Fibroblast of mammary gland (primary cell): ENCODE measurements at places on chromosomes 4 and X.

- DNase-seq = no peak
Observed at GRCh38 chr4:13903061-13903460, 275.5 kb upstream of the BOD1L1 start.

DNA sequence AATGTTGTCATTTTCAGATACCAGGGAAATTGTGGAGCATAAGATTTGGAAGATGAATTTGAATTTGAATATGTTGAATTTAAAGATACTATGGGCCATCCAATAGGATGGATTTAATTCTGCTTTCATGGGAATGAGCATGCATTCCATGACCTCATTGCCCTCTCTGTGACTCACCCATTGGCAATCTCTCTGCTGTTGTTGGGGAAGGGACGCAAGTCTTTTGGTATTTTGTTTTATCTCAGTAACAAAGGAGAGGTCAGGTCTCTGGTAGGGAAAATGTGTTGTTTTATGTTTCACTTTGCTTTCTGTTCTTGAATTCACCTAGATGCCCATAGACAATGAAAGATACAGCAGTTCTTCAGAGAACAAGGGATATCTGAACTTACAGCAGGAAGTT is 42.1 kb upstream of the MAGEA4 start:
- DNase-seq = peak; percentile 87

DNA sequence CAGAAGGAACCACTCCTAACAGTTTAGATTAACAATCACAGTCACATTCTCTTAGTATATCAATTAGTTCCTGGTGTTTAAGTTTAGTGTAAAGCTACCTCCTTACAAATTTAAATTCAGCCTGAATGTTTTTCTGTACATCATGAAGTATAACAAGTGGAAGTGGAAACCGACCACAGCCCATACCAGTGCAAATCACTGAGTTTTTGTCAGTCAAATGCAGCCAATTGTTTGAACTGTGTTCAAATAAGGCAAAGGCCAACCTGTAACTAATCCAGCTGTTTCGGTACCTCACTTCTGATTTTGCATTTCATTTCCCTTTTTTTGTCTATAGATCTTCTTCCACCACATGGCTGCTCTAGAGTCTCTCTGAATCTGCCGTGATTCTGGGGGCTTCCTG is 1215.3 kb downstream of the PCDH18 start:
- DNase-seq = no peak

DNA sequence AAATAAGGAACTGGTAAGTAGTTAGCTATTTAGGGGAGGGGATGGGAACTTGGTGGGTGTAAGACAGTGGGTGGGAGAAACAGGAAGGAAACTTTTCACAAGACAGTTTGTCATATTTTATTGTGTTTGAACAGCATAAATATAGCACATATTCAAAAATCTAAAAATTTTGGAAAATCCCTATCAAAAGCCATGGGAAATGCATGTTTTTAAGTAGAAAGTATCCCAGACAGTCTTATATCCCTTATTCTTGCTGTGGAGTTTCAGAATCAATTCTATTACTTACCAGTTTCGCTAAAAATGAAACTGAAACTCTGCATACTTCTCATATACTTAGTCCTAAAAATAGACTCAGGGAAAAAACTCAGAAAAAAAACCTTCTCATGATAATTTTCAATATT is 22.3 kb upstream of the RASGEF1B start:
- DNase-seq = no peak

- peak; percentile 55 for DNase-seq
Observed at GRCh38 chr4:137534516-137534915, 2.2 kb upstream of the PCDH18 start.

GRCh38 chrX:111090458-111090857 is 5.5 kb upstream of the PAK3 start:
- DNase-seq = no peak

DNA sequence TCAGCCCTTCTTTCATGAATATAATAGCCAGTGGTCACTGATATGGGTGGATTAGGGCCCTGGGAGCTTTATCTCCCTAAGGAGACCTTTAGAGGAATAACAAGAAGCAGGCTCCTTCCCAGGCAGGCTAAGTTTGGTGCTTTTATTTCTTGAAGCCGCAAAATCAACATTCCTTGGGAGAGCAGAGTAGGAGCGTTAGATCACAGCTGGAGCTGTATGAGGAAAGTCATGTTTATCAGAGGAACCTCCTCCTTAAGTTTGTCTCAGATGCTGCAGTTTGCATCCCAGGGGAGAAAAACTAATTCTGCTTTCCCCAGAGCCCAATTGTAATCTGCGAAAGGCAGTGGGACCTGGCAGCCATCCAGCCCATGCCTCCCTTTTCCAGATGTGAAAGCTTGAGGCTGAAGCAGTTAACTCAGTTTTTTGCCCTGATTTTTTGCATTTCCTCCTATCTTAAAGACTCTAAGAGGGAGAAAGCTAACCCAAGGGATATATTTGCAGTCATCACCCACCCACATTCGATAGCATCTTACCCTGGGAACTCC is 186.0 kb upstream of the FRMPD4 start:
- DNase-seq = peak; percentile 46
